Stimulated activated CD4-positive, alpha-beta T cell treated with anti-CD3 and anti-CD28 coated beads, Interleukin-1b, Interleukin-23, amount 100 ng/mL, for 4 hours (primary cell): ENCODE measurements at places on chromosomes 3 and 15.

DNA sequence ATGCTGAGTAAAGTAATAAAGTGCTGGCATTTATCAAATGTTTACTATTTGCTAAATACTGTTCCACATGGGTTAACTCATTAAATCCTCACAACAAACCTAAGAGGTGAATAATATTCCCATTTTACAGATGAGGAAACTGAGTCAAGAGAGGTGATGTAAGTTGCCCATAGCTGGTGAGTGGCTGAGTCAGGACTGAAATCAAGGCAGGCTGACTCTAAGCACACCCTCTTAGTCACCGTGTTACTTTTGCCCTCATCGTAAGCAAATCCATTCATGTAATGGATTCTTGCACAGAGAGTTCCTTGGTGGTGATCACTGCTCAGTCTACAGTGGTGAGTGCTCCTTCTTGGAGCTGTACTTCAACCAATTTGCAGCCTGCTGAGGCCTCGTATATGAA, 28.9 kb upstream of the PTX3 start:
- no peak for DNase-seq

- no peak for DNase-seq
Observed at GRCh38 chr3:100209948-100210771, 50.6 kb upstream of the TBC1D23 start.

GRCh38 chr3:43526956-43527355, 94.9 kb downstream of the ANO10 start:
- DNase-seq = no peak

DNA sequence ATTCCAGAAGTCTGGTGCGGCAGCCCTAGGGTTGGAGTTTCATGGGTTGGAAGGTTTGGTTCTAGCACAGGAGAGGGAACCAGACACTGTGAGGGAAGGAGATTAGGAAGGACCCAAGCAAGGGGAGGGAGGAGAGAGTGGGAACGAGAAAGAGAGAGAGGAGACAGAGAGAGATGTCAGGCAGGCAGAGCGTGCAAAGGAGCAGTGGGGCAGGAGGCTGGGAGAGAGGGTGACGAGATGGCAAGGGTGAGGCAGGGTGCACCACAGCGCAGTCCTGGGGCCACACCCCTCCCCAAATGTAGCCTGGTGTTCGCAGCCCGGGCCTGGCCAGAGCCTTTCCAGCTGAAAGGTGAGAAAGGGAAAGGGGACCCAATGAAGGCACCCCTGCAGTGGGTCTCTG, 162.9 kb upstream of the TLE3 start:
- DNase-seq = no peak

GRCh38 chr15:78417754-78418630, 20.0 kb upstream of the IREB2 start:
- DNase-seq = no peak

GRCh38 chr15:74220475-74221248, 15.5 kb upstream of the CCDC33 start:
- no peak for DNase-seq

DNA sequence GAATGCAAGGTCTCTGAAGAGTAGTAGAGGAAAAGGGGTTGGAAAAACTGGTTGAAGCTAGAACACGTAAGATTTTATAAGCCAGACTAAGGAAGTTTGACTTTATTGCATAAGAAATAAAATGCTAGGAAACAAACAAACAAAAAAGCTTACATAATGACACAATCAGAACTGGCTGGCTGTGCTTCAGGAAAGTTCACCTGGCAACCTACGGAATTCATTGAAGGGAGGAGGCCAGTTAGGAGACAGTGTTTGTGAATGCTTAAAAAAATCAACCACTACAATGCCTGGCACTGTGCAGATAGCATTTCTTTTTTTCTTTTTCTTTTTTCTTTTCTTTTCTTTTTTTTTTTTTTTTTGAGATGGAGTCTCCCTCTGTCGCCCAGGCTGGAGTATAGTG, 1.9 kb upstream of the ICE2 start:
- DNase-seq = no peak

GRCh38 chr3:10964537-10965167, 27.9 kb upstream of the SLC6A1 start:
- DNase-seq = no peak

GRCh38 chr3:104696470-104696869, 670.2 kb upstream of the ALCAM start:
- DNase-seq = no peak

GRCh38 chr3:173891272-173892100, 493.9 kb downstream of the NLGN1 start:
- DNase-seq = no peak

DNA sequence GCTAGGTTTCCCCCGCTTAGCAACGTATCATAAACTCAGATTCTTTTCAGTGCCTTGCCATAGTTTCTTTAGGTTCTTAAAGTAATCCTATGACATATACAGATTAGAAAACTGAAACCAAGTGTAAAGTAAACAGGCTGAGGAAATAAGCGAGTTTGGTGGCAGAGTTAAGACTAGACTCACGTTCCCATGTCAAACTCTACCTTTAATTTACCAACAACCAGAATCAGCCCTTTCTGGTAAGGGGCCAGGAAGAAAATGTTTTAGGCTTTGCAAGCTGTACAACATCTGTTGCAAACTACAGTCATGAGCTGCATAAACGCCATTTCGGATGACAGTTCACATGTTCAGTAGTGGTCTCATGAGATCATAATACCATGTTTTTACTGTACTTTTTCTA, 128.0 kb upstream of the PRICKLE2 start:
- DNase-seq = no peak

GRCh38 chr3:154161806-154162205, 40.6 kb downstream of the ARHGEF26 start:
- DNase-seq = no peak

DNA sequence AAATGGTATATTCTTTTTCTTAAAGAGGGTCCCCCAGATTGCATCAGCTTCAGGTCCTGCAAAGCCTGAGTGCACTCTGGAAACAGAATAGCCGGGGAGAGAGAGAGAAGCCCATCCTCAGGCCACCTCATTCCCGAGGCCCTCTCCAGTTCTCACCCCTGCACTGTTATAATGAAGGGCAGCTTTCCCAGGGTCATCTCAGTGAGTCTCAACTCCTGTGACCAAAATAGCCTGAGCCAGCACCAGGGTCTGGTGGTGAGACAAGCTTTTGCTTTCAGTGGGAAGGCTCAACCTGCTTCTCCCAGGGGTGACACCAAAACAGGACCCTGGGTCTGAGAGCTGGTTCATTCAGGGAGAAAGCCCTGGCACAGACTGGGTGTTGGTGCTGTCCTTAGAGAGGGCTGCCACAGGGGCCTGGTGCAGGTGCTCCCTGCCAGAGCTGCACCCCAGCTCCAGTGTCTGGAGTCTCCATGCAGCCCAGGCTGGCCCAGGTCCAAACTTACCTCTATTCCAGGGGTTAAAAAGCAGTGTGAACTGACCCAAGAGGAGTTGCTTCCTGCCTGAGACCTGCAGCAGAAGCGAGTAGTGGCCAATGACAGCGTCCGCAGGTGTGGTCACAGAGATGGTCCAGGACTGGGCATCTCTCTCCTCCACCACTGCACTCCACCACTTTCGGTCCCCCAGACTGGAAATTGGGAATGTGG, 6.1 kb downstream of the EPB42 start:
- no peak for DNase-seq

GRCh38 chr3:63980830-63981498, 42.3 kb downstream of the PSMD6 start:
- no peak for DNase-seq

- no peak for DNase-seq
Observed at GRCh38 chr3:14430053-14430452, 27.6 kb downstream of the SLC6A6 start.
